ENCODE measurements at places on chromosomes 11 and 22. TPM values are rescaled to one million over a fixed set of nuclear protein-coding genes. Genes with fewer than 3 reads are reported as not detected.

EXPH5 gene
- 0.12 TPM for polyA plus RNA-seq

MUC2 gene
- polyA plus RNA-seq = 0.02 TPM

RIBC2 gene
- 0.25 TPM for polyA plus RNA-seq

MCHR1 gene
- polyA plus RNA-seq = 5.3 TPM

MOGAT2 gene
- polyA plus RNA-seq = not detected

CCDC157 gene
- polyA plus RNA-seq = 0.60 TPM

RTN4RL2 gene
- not detected for polyA plus RNA-seq

OPCML gene
- 0.13 TPM for polyA plus RNA-seq

PLEKHA7 gene
- polyA plus RNA-seq = 16.7 TPM

CRYBB3 gene
- polyA plus RNA-seq = not detected

SLC22A25 gene
- polyA plus RNA-seq = not detected

MRGPRE gene
- polyA plus RNA-seq = not detected

ARHGAP8 gene
- 0.94 TPM for polyA plus RNA-seq

SLC7A4 gene
- 0.30 TPM for polyA plus RNA-seq

KCNQ1OT1 gene
- 0.43 TPM for polyA plus RNA-seq

NF2 gene
- 15.5 TPM for polyA plus RNA-seq

OR52N5 gene
- polyA plus RNA-seq = not detected

MPEG1 gene
- 28.5 TPM for polyA plus RNA-seq

XKR3 gene
- polyA plus RNA-seq = not detected

LTO1 gene
- 15.9 TPM for polyA plus RNA-seq

RFPL1 gene
- not detected for polyA plus RNA-seq

C11orf97 gene
- not detected for polyA plus RNA-seq

ATM gene
- 29.2 TPM for polyA plus RNA-seq

OR8H3 gene
- not detected for polyA plus RNA-seq

ARL14EP gene
- 27.7 TPM for polyA plus RNA-seq

TRPC6 gene
- polyA plus RNA-seq = 4.7 TPM

HBG1 gene
- not detected for polyA plus RNA-seq

RIMBP3B gene
- not detected for polyA plus RNA-seq

ANO5 gene
- polyA plus RNA-seq = 2.4 TPM

GAB2 gene
- polyA plus RNA-seq = 30.9 TPM

RFPL2 gene
- not detected for polyA plus RNA-seq

PLXNB2 gene
- polyA plus RNA-seq = 26.5 TPM

BLID gene
- polyA plus RNA-seq = not detected

TMEM121B gene
- 0.17 TPM for polyA plus RNA-seq

Measured in ovary (tissue), 10 donors.